ENCODE measurements at places on chromosomes 6 and 20.
A peak's percentile ranks its signal among the peaks of the same experiment; 100 is the strongest.

GRCh38 chr20:6269168-6269873 is 146.5 kb upstream of the FERMT1 start:
- no peak for DNase-seq

GRCh38 chr6:156949376-156949775 is 172.2 kb downstream of the ARID1B start:
- peak; percentile 79 for DNase-seq

DNA sequence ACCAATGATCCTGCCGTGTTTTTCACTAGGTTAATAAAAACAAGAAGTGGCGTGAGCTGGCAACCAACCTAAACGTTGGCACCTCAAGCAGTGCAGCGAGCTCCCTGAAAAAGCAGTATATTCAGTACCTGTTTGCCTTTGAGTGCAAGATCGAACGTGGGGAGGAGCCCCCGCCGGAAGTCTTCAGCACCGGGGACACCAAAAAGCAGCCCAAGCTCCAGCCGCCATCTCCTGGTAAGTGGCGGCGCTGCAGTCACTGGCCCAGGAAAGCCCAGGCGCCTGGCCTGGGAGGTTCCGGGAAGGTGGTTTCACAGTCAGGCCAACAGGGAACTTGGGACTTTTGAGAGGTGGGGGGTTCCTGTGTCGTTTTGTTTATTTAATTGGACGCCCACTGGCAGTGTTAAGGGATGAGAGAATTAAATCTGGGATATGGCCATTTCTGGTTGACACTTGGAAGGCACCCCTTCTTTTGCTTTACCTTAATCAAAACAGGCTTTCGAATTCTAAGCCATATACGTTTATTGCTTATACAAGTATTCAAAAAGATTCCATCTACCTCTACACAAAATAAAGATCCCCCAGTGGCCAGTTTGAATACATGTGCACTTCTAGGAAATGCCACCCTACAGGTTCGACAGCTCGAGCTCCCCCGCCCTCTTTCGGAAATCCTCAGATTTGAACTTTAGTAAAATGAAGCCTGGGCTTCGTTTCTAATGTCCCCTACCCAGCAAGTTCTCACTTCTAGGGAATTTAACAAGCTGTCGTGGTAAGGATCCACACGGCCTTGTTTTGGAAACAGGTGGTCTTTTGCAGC is 138.9 kb downstream of the TMEM242 start:
- peak; percentile 49 for DNase-seq

GRCh38 chr6:93243231-93243778 is 176.1 kb downstream of the EPHA7 start:
- DNase-seq: no peak

- no peak for DNase-seq
These were observed 261.3 kb upstream of the MOCS1 start for GRCh38 chr6:40195428-40196134.

- DNase-seq: no peak
These were observed 13.4 kb upstream of the GHRH start for GRCh38 chr20:37274851-37275524.

- DNase-seq: no peak
These were observed 11.9 kb upstream of the TGM3 start for GRCh38 chr20:2283706-2284423.

DNA sequence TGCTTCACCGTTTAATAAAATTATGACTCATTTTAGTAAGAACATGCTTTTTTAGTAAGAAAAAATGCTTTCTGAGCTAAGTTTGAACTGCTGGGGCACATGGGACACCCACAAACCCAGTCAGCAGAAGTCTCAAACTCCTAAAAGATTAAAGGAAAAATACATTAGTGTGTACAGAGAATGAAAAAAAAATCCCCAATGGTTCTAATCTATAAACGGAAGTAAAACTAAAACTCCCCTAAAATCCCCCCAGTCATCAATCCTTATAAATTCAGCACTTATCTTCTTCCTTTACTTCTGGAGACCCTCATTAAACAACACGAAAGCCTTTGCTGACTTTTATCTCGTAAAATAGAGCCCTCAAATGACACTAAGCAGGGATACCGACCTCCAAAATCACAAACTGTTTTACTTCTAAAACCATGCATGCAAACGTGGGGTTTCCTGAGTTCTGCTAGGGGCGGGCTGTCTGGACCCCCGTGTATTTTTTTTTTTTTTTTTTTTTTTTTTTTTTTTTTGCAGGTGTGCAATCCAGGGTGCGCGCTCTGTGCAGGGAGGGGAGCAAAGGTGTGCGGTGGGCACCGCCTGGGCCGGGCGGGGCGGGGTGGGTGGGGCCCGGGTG is 1.1 kb upstream of the MYB start:
- peak; percentile 34 for DNase-seq

- no peak for DNase-seq
These were observed 140.3 kb upstream of the STMND1 start for GRCh38 chr6:16961577-16961976.

GRCh38 chr6:150685860-150686259 is 86.2 kb downstream of the PLEKHG1 start:
- DNase-seq: peak; percentile 11

DNA sequence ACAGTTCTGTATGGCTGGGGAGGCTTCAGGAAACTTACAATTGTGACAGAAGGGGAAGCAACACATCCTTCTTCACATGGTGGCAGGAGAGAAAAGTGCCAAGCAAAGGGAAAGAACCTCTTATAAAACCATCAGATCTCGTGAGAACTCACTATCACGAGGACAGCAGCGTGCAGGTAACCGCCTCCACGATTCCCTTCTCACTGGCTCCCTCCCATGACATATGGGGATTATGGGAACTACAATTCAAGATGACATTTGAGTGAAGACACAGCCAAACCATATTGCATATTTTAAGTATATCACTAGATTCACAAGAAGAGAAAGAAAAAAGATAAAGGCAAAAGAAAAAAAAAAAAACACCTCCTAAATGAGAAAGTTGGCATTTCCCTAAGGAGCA is 431.9 kb upstream of the RGS17 start:
- no peak for DNase-seq

DNA sequence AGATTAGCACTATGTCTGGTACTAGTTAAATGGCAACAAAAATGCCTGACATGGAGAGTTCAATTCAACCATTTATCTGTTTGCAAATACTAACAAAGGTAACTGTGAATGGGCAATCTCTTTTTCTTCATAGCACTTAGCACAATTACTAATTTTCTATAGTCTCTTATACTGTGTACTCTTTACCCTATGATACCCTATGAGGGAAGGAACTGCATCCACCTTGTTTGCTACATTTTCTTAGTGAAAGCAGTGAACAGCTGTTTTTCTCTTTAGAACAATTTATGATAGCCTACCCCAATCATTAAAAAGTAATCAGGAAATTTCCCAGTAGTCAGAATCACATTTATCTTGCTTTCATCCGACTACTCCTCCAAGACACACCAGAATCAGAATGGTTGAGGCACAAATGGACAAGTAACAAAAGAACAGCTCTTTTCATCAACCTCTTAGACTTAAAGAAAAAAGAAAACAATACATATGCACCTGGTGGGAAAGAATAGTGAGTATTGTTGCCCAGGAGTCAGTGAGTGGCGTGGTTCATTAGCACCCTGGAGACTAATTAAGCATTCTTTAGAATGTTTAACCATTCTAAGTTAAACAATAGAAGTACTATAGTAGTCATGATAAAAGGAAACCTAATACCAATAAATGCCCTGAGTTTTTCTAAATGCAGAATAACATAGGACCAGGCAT is 16.7 kb downstream of the ZNF292 start:
- DNase-seq: no peak

Data from LHCN-M2 (cell line).